Suppressor macrophage treated with lipopolysaccharide for 1 hour (primary cell): ENCODE measurements at places on chromosomes 6 and 20.

DNA sequence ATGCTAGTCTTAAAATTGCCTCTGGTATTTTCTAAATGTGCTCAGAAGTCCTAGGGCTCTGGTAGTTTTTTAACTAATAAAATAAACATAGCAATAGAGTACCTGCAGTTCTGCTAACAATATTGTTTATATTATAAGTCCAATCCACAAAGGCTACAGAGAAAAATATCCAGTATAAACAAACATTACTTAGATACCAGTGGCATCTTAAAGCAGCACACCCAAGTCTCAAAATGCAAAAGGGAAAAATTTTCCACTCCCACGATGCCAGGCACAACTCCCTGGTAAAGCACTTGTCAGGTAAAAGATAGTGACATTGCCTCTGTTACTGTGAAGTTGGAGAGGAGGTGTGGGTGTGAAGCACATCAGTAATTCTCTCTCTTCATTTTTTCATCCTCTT is 123.3 kb downstream of the OGFRL1 start:
- DNase-seq: no peak

DNA sequence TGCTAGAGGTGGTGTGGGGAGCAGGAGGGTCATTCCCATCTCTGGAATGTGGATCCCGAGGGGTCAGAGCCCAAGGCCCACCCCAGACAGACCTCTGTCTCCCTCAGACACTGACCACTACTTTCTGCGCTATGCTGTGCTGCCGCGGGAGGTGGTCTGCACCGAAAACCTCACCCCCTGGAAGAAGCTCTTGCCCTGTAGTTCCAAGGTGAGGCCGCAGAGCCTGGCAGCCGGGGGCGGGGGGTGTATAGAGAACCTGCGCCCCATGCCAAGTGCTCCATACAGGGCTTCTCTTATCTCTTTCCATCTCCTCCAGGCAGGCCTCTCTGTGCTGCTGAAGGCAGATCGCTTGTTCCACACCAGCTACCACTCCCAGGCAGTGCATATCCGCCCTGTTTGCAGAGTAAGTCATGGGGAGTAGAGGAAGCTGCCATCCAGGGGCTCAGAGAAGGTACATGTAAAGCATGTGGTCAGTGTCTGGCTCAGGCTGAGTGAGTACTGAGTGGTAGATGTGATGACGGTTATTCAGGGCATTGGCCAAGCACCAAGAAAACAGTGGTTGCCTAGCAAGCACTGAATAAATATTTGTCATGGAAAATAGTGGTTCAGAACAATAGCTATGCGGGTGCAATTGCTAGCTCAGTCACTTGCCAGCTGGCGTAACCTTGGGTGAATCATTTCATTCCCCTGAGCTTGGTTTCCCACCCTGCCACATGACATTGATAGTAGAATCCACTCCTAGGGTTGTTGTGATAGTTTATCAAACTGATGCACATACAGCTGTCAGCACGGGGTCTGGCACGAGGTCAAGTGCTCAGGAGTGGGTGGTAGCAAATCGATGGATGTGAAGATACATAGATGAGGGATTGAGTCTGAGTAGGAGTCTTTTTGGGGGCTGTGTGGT is 3.5 kb downstream of the PIGT start:
- DNase-seq: no peak

- DNase-seq: no peak
These were observed 165.4 kb downstream of the GRM4 start for GRCh38 chr6:33980176-33981175.

GRCh38 chr6:142854589-142855488 is 90.1 kb downstream of the HIVEP2 start:
- peak; percentile 70 for DNase-seq

GRCh38 chr6:22313796-22314195 is 17.0 kb upstream of the PRL start:
- peak; percentile 17 for DNase-seq

- no peak for DNase-seq
These were observed 31.5 kb downstream of the RRBP1 start for GRCh38 chr20:17650301-17651128.

GRCh38 chr6:144336900-144337299 is 51.8 kb downstream of the UTRN start:
- no peak for DNase-seq

GRCh38 chr20:44979090-44979621 is 12.8 kb downstream of the STK4 start:
- DNase-seq: peak; percentile 79

DNA sequence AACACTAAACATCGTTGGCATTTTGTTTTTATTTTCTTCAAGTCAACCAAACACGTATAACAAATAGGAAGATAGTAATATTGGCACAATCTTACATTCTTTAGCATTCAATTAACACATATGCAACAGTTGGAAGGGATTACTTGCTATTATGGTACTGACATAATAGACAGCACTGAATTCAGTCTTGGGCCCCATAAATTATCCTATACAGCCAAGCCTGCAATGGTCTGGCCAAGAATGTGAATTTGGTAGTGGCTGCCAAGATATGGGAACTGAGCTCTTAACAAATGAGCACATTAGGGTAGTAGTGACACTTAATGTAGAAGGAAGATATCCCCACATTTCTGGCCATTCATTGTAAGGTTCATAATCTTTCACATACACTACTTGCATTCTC is 44.8 kb upstream of the ARHGAP18 start:
- DNase-seq: no peak

DNA sequence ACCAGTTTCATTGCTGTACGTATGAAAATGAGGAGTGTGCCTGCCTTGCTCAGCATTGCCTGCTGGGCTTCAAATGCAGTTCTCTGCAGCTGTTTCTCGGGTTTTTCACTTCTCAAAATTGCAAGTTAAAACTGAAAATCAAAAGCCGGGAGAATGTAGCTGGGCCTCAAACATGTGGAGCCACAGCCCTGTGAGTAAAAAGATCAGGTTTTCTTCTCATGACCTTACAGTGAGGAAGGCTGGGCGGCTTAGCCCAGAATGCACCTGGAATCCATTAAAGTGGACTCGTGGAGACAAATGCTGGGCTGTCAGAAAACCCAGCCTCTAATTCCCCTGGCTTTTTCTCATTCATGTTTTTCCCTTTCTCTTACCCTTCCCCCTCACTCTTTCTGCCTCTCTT is 34.4 kb downstream of the DSE start:
- DNase-seq: peak; percentile 41

DNA sequence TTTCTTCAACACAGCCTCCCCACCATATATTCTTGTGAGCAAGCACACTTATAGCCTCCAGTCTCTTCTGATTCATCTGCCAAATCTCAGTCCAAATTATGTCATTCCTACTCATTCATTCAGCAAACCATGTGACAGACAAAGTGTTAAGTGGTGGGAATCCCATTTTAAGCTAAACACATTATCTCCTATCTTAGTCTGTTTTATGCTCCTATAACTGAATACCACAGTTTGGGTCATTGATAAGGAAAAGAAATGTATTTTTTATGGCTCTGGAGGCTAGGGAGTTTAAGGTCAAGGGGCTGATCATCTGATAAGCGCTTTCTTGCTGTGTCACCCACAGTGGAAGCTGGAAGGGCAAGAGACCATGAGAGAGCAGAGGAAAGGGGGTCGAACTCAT is 23.9 kb upstream of the SMIM13 start:
- peak; percentile 70 for DNase-seq

- DNase-seq: no peak
These were observed 64.2 kb upstream of the MYLIP start for GRCh38 chr6:16064671-16065072.
